ELR (cell line): ENCODE measurements at places on chromosomes 7 and 10.

DNA sequence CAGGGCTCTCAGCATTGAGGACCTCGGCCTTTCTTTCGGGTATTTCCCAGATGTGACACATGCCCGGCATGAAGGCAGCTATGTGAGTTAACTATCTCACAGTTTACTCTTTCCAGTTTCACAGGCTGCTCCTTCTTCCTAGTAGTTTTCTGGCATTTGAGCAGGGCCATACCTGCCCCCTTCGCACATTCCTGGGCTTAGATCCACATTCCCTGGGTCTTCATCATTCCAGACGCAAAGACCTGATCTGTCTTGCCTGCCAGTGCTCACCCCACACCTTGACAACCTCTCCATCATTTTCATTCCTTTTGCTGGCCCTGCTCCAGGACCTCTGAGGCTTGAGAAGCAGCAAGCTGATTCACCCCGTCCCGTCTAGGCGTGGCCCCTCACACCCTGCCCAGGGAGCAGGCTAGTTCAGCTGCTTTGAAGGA, 227.5 kb downstream of the WDR11 start:
- no peak for DNase-seq

DNA sequence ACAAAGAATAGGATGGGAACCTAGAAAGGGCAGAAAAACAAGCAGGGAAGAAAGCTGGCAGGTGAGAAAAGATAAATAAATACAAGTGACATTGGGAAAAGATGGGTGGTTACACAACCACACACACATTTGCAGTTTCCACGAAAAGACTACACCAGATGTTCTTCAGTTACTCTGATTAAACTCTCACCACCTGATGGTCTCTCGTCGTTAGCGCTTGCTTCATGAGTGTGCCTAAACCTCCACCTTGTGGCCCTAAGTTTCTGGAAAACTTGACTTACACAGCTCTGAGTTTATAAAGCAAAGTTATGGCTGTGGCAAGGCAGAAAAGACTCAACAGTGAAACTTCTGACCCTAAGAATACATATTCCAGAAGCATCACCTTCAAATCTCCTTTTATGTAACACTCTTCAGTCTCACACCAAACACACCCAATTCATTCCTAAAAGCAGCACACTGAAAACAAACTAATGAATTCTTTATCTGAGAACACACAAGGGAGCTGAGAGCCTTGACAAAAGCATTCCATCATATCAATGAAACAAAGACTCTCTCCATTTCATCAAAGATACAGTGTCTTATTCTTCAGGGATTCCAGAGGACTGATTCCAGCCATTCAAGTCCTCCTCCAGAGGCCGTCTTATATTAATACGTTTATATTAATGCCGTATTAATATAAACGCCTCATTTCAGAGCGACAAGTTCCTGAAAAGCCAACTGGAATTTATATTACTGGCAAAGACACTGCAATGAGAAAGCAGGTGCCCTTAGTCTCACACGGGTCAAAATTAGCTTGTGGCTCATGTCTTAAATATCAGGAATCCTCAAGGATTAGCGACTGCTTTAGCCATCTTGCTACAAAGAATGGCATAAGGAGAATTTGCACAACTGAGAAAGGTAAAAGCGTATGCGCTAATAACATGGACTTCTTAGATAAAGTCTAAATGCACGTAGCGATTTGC, 77.6 kb downstream of the RNF216 start:
- DNase-seq, result no peak

DNA sequence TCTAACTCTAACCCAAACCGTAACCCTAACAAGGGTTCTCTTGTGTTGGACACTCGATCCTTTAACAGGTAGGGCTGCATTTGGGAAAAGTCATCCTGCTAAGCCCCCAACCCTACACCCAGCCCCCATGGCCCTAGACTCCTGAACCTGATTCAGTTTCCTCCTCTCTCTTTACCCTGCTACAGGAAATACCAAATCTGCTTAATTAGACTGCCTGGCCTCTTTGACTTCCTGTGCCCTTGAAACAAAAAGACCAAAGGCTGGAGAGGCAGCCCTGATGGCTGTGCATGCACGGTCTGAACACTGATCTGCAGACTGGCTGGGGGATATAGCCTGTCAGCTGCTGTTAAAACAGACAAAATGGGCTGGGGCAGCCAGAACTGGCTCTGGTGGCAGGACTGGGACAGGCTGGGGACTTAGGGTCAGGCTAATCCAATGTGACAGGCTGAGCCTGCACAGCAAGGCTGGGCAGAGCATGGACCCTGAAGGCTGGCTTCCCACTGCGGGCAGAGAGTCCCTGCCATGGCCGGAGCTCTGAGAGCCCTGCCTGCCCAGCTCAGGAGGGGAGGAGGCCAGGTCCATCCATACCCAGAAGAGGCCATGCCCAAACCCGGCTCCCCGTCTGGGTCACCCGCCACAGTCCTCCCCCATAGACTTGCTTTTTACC, 51.0 kb upstream of the MSMB start:
- DNase-seq, result peak; percentile 23

DNA sequence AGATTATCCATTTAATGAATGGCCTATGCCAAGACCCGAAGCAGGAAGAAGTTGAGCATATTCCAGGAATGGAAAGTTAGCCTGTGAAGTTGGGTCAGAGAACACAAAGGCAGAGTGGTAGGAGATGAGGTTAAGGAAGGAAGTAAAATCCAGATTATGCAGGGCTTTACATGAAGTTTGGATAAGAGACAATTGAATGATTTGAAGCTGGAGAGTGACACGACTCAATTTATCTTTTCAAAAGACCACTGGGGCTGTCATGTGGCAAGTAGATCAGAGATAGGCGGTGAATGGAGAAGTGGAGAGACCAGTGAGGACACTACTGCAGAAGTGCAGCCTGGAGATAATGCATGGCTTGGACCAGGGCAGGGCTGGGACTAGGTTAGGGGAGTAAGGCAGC, 7.2 kb upstream of the CNOT4 start:
- DNase-seq, result no peak

DNA sequence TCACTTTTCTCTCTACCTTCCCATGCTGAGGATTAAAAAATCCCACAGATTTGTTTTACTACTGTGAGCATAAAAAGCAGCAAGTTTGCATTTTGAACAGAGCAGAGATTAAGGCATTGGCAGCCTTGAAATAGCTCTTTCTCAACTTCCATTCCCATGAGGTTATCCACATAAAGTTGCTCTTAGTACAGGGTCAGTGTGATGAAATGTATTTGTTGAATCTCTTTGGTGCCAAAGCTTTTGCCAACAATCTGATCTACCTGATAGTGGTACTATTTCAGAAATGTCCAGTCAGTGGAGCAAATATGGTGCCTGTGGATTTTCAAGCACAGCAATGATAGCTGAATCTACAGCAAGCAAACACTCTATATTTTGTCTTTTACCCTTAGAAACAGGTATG, 254.8 kb downstream of the INHBA start:
- no peak for DNase-seq

DNA sequence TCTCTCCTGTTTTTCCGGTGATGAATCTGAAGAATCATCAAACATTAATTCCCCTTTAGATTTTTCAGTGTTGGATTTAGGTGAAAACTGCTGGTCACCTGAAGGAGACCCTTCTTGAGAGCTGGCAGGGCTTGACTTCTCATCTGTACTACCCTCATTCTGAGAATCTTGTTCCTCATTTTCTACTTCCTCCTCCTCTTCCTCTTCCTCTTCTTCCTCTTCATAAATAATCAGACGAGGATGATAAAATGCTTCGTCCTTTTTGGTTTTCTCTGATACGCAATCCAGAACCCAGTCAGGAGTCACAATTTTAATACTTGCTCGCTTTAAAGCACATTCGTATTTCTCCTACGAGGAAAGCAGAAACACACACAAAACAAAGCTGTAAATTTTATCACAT, 26.9 kb downstream of the PAXIP1 start:
- DNase-seq, result no peak

DNA sequence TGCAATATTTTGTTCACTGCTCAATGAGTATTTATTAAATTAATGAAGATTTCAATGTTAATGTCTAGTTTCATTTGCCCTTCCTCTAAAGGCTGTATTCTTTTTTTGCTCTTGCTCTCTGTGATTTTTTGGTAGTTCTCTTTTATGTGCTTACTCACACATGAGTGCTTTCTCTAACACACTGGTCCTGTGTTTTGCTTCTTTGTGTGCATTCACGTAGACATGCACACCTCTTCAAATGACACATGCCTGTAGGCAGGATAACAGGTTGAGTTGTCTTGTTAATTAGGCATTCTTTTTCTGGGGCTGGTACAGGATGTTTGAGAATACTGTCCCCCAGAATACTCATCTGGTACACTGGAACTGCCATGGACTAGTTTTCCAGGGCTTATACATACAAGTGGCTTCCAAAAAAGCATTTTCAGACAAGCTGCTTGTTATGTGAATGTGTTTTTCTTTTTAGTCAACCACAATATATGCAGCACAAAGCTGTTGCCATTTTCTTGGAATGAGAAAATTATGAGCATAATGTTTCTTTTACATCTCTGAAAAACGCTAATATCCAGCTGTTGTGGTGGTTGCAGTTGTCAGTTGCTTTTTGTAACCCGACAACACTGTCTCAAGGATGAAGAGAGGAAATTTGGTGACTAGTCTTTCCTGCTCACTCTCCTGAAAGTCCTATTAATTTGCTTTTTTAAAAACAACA, 416.4 kb downstream of the AUTS2 start:
- DNase-seq, result no peak

- DNase-seq, result no peak
Observed at GRCh38 chr10:5502061-5502521, 2.7 kb upstream of the CALML5 start.

DNA sequence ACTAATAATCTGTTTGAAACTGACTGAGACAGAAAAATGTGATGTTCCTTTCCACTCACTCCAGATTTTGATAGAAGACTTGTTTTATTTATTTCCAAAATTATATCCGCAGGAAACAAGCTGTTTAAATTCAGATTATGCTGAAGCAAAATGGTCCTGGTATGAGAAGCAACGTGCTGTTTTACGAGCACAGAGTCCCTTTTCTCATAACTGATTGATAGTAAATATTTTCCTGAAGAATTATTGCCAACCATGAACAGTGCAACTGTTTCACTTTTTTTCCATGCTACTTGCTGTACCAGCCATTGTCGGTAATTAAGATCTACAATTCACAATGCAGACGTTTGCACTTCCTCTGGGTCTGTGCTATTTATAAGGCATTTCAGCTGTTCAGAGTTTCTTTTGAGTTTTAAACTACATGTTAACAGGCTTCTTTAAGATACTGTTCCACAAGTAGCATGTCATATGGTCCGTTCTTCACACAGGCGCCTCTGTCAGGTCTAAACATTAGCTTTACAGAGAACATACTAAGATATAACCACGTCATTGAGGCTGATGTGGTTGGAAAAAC, 103.8 kb downstream of the POLL start:
- no peak for DNase-seq

DNA sequence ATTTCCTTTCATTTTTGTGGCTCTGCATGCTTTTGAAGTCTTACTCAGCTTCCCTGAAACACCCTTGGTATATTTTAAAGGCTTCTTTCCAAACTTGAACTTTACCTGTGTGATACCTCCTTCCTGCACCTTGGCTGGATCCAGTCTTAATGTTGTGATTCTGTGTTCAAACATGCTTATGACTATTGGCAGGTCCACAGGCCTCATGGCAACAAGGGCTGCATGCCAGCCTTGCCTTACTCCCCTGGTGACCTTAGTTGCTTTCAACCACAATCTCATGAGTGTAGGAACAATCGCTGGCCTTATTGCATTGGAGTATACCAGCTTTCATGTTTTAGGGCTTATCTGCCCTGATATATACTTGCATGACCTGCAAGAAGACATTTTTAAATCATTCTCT, 238.7 kb downstream of the KIF20B start:
- DNase-seq, result no peak
